ENCODE measurements at places on chromosomes 3 and 15. TPM values are rescaled to one million over a fixed set of nuclear protein-coding genes. Genes with fewer than 3 reads are reported as not detected.

DNA sequence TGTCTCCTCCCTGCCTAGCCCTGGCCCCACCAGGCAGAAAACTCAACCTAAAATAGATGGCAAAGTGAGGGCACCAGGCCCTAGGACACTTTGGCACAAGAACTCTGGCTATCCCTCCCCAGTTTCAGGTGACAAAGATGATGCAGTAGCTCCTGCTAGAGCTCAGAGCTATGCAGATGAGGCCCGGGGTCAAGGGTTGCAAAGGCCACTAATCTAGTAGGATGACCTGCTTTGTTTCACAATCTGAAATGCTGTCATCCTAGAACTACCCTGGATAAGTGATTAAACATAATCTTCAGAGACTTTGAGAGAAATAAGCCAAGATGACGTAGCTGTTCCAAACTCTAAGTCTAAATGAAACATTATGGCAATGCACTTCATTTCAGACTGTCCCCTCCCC lies 24.0 kb upstream of the PIK3R4 start:
- H3K27ac ChIP-seq: no peak overlapping the region
- no peaks in the 10 kb centered on the region for H3K36me3 ChIP-seq
- H3K4me3 ChIP-seq: no peak overlapping the region
- no peak for DNase-seq

DNA sequence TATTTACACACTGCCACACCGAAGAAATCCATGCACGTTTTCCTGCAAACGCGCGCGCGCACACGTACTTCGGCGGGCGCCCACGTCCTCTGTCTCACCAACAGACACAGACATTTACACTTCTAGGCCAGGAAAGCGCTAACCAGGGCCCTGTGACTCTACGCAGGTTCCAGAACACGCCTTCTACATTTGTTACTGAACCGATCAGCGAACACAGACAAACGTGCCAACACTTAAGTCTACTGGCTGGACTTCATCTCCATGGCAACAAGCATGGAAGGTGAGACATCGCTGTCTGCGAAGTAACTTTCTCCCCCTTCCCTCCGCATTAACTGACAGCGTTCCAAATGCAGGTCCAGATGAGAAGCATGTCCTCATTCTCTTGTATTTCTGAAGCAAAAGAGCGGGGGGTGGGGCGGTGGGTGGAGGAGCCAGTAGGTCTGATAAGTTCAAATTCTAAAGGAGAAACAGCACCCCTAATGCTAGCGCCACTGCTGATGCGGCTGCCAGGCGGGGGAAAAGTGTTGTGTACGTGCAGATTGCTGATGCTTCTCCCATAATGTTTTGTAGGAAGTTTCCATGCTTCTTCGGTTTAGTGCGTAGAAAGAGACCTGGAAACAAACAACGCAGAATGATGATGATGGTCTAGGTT lies at the start of gene CTXN2:
Gene CTXN2, plus strand, starts transcription at position 92 of the 652 bp plus-strand sequence. CDS start 9,636 bp downstream, outside the sequence.
- no peak within 1 kb of the TSS for H3K27ac ChIP-seq
- H3K4me3 ChIP-seq: no peak within 1 kb of the TSS
- no peak for DNase-seq
- H3K27me3 ChIP-seq: no peaks in the 10 kb centered on the region
- H3K4me1 ChIP-seq: no peaks in the 10 kb centered on the region
- no peaks in the 10 kb centered on the region for H3K36me3 ChIP-seq

The SNURF gene
- total RNA-seq: 6.9 TPM

DNA sequence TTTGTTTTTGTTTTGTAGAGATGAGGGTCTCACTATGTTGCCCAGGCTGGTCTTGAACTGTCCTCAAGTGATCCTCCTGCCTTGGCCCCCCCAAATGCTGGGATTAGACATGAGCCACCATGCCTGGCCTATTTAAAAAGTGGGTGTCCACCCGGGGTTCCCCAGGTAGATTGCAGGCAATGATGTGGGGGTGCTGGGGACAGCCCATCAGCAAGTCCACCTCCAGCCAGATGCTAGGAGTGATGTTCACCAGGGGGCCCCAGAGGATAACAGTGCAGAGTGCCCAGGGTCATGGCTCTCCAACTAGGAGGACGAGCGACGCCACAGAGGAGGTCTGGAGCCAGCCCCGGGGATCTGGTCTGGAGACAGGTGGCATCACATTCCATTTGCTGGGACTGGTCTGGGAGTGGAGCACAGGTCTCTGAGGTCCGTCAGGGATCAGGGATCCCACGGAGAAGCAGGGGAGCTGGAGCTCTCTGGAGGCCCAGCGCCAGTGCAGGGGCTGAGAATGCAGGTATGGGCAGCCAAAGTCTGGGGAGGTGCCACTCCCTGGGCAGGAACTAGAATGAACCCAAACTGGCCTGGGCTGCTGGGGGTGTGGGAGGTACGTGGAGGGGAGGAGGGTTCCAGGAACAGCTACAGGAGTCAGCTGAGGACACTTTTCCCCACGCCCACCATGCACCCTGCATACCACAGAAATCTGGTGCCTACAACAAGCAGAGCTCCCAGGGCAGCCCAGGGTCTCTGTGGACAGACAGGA lies 51.2 kb upstream of the PCSK6 start:
- no peak overlapping the region for H3K4me3 ChIP-seq
- no peaks in the 10 kb centered on the region for H3K27me3 ChIP-seq
- H3K27ac ChIP-seq: no peak overlapping the region

The IRAK2 gene
- total RNA-seq: 5.1 TPM

- no peak overlapping the region for H3K4me3 ChIP-seq
- no peak overlapping the region for H3K27ac ChIP-seq
- H3K27me3 ChIP-seq: no peaks in the 10 kb centered on the region
- no peaks in the 10 kb centered on the region for H3K36me3 ChIP-seq
- DNase-seq: no peak
Observed at GRCh38 chr3:16789344-16790120, 95.2 kb upstream of the PLCL2 start.

- H3K27ac ChIP-seq: no peak overlapping the region
- no peaks in the 10 kb centered on the region for H3K36me3 ChIP-seq
- no peak overlapping the region for H3K4me3 ChIP-seq
- no peak for DNase-seq
- no peaks in the 10 kb centered on the region for H3K4me1 ChIP-seq
Observed at GRCh38 chr3:153232851-153233271, 70.8 kb downstream of the RAP2B start.

GRCh38 chr3:150040097-150040496 lies 69.4 kb upstream of the PFN2 start:
- no peaks in the 10 kb centered on the region for H3K36me3 ChIP-seq
- H3K27me3 ChIP-seq: no peaks in the 10 kb centered on the region
- no peak for DNase-seq
- no peak overlapping the region for H3K4me3 ChIP-seq

The PLA2G4E gene
- 0.18 TPM for total RNA-seq

GRCh38 chr15:96053031-96053780 lies 277.3 kb upstream of the NR2F2 start:
- peak overlapping the region; percentile 16 for H3K4me3 ChIP-seq
- H3K4me1 ChIP-seq: no peaks in the 10 kb centered on the region
- no peaks in the 10 kb centered on the region for H3K36me3 ChIP-seq
- H3K27ac ChIP-seq: peak overlapping the region; percentile 54
- H3K27me3 ChIP-seq: no peaks in the 10 kb centered on the region

The OSTN gene
- total RNA-seq: not detected

The NOX5 gene
- total RNA-seq: 5.8 TPM

DNA sequence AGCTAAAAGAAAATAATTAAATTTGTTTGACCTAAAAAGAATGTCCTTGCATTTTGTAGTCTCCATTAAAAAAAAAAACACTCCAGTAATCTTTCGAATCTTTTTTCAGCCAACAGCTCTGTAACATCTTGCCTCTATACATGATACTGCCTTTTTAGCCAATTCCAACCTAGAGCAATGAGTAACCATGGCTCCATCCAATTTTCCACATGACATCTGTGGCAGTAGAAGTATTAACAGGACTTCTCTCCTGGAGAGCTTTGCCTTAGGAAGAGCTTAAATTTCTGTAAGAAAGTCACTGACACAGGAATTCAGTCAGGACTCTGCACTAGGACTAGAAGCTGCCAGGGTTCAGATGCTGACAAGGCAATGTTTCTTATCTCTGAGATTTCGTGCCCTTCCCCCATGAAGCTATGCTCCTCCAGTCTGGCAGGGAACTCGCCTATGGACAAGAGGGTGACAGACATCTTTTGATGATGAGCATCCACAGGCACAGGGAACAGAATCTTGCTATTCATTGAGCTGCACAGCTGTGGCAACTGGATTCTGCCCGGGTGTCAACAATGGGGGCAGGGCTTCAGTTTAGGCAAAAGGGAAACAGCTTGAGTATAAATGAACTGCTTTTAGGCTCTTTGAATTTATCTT lies 81.8 kb downstream of the ALCAM start:
- H3K4me3 ChIP-seq: no peak overlapping the region
- no peaks in the 10 kb centered on the region for H3K27me3 ChIP-seq
- H3K27ac ChIP-seq: no peak overlapping the region
- no peaks in the 10 kb centered on the region for H3K36me3 ChIP-seq

GRCh38 chr15:57092252-57092651 lies 173.8 kb downstream of the TCF12 start:
- H3K27ac ChIP-seq: no peak overlapping the region
- H3K4me3 ChIP-seq: no peak overlapping the region
- H3K27me3 ChIP-seq: no peaks in the 10 kb centered on the region

- H3K36me3 ChIP-seq: no peaks in the 10 kb centered on the region
- H3K4me1 ChIP-seq: no peaks in the 10 kb centered on the region
- DNase-seq: peak; percentile 21
- no peak overlapping the region for H3K4me3 ChIP-seq
- no peaks in the 10 kb centered on the region for H3K27me3 ChIP-seq
Observed at GRCh38 chr3:132623646-132624045, 26.6 kb downstream of the ACKR4 start.

DNA sequence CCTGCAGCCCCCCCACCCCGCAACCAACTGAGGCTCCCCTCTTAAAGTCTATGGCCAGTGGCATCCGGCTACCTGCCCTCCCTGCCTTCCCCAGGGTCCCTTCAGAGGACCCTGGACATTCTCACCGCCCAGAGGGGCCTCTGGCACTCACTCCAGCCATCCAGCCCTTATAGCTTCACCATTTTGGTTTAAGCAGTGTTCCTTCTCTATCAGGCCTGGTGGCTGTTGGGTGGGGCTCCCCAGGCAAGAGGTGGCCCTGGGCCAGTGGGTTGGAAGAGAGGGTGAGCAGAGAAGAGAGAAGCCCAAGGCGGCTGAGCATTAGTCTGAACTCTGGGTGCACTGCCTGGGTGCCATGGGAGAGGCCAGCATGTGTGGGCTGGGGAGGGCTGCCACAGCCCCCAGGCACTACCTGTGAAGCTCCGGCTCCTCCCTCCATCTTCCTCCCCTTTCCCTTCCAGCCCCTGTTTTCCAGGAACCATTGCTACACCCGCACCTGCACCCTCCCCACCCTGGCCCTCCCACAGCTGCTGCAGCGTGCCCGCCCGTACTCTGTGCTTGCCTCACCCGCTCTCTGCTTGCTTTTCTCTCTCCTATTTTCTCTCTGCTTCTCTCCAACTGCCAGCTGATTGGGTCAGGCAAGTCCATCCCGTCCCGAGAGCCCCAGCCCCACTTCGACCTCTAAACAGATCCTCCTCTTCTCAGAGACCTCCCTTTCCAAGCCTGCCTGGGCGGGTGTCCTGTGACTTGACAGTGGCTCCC lies 168.2 kb downstream of the TBC1D2B start:
- H3K4me1 ChIP-seq: no peaks in the 10 kb centered on the region
- H3K27ac ChIP-seq: no peak overlapping the region
- H3K36me3 ChIP-seq: no peaks in the 10 kb centered on the region
- no peak overlapping the region for H3K4me3 ChIP-seq
- no peak for DNase-seq

DNA sequence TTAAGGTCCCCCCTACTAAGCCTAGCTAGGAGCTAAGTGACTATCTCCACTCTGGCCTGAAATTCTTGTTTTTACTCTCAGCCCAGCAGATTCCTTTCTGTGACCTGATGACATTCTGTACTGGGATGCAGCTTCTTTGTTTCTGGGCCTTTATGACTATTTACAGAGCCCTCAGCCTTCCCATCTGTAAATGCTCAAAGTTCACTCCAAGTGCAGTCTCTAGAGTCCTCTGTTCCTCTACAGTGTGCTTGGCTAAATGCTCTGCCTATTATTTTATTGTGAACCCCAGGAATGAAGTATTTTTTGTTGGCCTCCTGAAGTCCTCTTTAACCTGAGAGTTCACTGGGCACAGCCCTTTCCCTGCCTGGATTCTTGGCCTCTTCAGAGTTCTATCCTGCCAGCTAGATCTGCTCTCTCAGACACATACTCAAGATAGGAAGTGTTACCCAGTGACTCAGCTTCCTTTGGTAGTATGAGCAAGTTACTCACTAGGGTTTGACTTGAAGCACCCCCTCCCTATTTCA lies 278.1 kb upstream of the P2RY1 start:
- H3K4me3 ChIP-seq: no peak overlapping the region
- no peak for DNase-seq
- no peak overlapping the region for H3K27ac ChIP-seq

The GRK7 gene
- not detected for total RNA-seq

DNA sequence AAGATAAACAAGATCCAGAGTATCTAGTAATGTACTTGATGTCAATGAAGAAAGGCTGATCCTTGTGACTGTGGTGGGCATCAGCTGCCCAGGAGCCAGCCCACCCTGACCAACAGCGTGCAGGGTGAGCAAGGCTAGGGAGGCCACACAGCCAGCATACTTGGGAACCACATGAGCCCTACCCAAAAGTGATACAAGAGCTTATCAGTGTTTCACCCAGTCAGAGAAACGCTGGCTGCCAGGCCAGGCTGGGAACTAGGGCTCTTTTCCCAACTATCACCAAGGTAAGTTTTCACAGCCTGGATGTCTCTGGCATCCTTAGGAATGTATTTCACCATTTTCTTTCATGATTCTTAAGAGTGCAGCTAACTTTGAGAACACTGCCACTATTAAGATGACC lies 24.9 kb downstream of the CHAC1 start:
- no peak overlapping the region for H3K27ac ChIP-seq
- no peak for DNase-seq
- H3K4me3 ChIP-seq: no peak overlapping the region
- no peaks in the 10 kb centered on the region for H3K27me3 ChIP-seq
- no peaks in the 10 kb centered on the region for H3K4me1 ChIP-seq

The HDC gene
- total RNA-seq: 4.1 TPM

DNA sequence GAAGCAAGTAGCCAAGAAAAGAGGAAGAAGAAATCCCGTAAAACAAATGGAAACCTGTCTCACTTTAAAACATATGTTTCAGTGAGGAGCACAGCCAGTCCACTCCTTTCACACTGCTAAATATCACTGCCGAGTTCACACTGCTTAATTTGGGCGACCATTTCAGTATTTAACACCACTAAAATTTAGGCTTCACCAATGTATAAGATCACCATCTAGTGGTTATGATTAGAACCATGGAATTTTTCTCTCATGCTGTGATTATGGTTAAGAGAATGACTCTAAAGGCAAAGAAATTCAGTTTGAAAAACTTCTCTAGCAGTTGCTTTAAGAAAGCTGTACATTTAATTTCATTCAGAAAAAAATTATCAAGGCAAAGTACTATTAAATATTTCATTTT lies 16.6 kb downstream of the SLC4A7 start:
- no peak overlapping the region for H3K27ac ChIP-seq
- H3K36me3 ChIP-seq: no peaks in the 10 kb centered on the region
- H3K4me3 ChIP-seq: no peak overlapping the region
- H3K27me3 ChIP-seq: no peaks in the 10 kb centered on the region
- H3K4me1 ChIP-seq: no peaks in the 10 kb centered on the region

Data from prostate gland (tissue), 2 donors.